ENCODE measurements at places on chromosomes 13 and 19.
A peak's percentile ranks its signal among the peaks of the same experiment; 100 is the strongest.

GRCh38 chr19:28492201-28492600 is 720.8 kb downstream of the UQCRFS1 start:
- DNase-seq = no peak

- no peak for DNase-seq
These were observed 54.4 kb upstream of the RGCC start for GRCh38 chr13:41402691-41403511.

DNA sequence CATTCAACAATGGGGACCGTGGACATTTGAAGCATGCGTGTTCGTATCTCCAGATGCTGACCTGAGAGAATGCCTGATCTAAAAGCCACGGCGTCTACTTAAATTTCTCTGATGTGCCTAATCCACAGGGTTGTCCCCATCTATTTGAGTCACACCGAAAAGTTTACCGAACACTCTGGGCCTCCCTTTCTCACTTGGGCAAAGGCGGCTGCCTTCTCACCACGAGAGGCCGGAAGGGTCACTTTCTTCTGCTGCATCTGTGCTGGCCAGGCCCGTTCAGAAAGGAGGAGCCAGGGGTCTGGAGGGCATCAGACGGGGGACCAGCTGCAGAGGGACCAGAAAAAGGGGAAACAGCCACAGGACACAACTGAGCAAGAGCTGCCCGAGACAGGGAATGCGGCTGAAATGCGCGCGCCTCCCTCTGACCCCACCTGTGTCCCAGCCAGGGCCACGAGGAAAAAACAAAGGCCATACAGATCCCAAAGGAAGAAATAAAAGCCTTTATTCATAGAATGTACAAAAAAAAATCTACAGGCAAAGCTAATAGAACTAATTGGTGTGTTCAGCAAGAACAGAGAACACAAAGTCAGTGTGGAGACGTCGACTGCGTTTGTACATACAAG is 71.3 kb upstream of the C13orf46 start:
- no peak for DNase-seq

DNA sequence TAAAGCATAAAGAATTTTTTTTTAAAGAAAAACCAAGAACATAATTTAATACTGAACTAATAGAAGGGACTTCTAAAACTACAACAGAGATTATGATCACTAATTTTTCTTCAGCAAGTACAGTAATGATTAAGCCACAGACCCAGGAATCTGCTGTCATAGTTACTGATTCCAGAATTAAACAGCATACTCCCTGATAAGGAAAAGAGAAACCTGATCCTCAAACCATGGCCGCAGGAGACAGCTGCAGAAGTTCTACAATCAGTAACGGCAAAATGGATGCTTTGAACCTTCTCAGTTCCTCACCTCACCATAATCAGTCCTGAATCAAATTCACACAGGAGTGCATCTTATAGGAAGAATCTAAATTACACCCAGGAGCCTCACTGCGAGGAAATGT is 939.0 kb upstream of the SLITRK1 start:
- no peak for DNase-seq

DNA sequence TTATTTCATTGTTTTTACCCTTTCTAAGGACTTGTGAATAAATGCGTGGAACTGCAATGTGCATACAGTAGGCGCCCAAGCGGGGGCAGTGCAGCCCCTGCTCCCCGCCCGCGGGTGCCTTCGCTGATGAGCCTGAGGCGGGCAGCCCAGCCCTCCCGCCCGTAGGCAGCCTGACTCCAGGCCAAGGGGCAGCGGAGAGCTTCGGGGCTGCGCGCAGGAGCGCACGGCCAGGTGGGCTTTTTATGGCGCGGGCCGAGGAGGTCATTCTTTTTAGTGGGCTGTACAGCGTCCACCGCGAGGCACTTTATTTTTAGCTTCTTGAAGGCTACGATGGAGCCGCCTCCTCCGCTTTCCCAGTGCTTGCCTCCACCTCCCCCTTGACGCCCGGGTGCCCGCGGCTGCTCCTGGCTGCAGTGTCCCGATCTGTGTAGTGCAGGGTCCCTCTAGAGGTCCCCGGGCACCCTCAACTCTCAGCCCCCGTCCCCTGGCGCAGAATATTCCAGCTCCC is 60.5 kb downstream of the CCNE1 start:
- no peak for DNase-seq

GRCh38 chr13:107778094-107778493 is 437.2 kb downstream of the LIG4 start:
- no peak for DNase-seq

- DNase-seq = no peak
These were observed 1.1 kb downstream of the FKBP8 start for GRCh38 chr19:18541992-18542940.

- DNase-seq = no peak
These were observed 835.6 kb upstream of the MIR17HG start for GRCh38 chr13:90511903-90512302.

DNA sequence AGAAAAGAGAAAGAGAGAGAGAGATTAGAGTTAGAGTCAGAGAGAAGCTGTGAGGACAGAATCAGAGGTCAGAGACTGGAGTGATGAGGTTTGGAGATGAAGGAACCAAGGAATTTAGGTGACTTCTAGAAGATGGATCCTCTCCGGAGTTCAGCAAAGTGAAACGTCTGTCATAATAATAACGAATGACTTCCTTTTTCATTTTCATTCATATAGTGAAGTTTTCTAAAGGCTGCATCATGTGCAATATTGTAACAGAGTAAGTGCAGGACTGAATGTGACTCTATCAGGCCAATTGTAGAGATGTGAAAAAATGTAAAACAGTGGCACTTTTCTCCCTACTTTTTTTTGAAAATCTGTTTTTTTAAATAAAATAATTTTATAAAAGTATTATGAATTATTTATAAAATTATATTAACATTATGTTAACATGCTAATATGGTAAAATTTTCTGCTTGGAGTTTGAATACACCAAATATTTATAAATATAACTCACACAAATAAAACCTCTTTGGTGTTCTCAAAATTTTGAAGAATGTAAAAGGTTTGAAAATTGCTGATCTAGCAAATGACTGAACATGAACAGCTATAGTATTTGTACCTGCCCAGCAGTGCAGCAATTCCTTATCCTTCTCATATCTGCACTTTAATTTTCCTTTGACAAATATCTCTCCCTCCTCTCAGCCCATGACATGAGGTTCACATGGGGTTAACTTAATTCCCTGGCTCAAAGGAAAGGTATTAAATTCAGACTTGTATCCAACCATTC is 4.2 kb upstream of the TNFSF11 start:
- no peak for DNase-seq

- DNase-seq = no peak
These were observed 20.8 kb downstream of the ZC3H13 start for GRCh38 chr13:46031581-46032263.

GRCh38 chr19:17943274-17944221 is 10.7 kb downstream of the CCDC124 start:
- DNase-seq = no peak

DNA sequence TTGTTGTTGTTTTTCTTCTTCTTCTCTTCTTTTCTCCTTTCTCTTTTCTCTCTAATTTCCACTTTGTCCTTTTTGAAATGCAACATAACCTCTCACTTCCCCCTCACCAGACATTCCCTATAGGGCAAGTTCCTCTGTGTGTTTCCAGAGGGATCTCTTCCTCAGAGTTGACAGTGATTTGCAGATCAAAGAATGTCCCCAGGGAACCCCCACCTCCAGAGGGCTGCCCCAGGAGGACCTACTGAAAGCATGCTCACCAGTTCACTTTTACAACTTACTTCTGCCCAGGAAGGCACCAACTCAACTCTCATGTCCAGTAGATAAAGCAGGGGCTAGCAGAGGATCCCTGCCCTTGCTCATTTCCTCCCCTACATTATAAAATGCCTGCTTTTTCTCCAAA is 1648.0 kb downstream of the PCDH9 start:
- DNase-seq = no peak

DNA sequence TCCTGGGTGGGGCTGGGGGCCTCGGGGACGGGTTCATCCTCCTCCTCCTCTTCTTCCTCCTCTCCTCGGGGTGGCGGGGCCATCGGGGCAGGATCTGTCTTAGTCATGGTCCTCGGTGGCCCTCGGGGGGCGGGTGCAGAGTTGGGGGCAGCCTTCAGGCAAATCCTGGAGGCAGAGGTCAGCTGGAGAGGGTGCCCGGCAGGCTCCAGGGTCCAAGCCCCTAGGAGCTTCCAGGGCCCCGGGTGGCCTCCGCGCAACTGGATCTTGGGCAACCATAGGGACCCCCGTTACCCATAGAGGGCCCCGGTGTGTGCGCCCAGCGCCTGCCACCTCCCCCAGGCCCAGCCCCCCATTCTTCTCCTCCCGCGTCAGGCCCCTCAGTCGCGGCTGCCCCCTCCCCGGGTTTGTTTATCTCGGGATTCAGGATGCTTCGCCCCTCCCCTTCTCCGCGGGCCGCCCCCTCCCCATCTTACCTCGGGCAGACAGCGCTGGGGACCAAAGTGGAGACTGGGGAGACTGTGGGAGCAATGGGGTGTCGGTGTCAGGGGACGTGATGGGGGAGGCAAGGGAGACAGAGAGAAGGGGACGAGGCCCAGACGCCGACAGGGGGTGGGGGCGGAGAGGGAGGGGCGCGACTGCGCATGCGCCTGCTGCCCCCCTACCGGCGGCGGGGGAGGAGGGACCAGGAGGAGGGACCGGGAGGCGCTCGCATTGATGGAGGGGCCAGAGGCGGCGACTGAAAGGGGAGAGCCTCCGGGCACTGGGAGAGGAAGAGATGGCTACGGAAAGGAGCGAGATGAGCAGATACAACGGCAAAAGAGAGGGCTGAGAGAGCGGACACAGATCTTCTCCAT is at the start of gene CLIP3:
Gene CLIP3, minus strand, starts transcription at position 623 of the 854 bp plus-strand sequence. Its CDS starts 516 bp downstream, at position 107.
- DNase-seq = no peak

- peak; percentile 35 for DNase-seq
These were observed 9.5 kb downstream of the B3GLCT start for GRCh38 chr13:31209172-31209840.

DNA sequence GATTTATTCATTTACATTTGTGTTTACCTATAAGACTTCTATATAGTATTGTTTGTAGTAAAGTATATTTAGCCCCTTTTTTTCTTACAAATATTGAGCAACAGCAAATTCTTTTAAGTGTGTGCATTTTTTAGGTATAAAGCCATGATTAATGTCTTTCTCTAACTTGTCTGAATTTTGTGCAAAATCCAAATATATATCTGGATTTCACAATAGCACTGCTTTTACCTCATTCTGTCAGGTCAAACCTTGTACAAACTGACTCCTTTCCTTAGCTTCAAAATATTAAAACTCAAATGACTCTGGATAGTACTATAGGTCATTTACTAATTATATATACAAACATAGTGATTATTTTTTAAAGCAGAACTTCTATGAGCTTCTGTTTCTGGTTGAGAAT is 563.0 kb upstream of the SPRY2 start:
- no peak for DNase-seq

DNA sequence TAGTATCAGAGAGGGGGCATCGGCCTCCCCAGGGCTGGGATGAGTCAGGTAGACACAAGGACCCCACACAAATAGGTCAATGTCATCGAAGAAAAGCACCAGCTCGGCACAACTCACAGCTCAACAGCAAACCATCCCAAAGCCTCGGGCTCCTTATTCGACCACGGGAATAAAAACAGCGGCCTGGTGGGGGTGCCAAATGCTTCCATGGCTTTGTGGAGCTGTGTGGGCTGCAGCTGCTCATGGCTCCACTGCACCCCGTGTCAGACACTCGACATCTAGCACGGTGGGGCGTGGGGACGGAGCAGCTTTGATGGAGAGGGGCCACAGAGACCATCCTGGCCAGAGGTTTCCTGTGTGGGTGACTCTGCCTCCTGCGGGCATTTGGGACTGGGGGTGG is 212.5 kb upstream of the SOX1 start:
- DNase-seq = no peak

GRCh38 chr13:111219950-111220349 is 100.5 kb upstream of the TEX29 start:
- DNase-seq = no peak

- DNase-seq = no peak
These were observed 166.6 kb downstream of the NDFIP2 start for GRCh38 chr13:79647533-79647932.

DNA sequence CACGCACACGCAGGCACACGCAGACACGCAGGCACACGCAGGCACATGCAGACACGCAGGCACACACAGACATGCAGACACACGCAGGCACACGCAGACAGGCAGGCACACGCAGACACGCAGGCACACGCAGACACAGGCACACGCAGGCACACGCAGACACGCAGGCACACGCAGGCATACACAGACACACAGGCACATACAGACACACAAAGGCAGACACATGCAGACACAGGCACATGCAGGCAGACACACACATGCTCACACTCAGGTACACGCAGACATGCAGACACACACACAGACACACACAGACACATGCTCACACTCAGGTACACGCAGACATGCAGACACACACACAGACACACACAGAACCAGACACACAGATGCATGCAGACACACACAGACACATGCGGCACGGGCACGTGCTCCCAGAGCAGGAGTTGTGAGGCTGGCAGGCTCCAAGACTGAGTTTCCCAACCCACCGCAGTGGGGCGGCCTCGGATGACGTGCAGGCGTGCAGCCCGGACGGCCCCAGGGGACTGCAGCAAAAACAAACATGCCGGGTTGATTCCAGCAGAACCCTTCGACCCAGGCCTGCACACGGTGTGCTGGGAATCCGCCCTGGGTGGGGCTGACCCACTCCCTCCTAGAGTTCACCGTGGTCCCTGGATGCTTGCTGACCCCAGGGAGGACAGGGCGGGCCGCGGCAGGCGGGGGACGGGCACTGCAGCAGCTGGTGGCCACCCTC is 100.0 kb downstream of the GADD45B start:
- DNase-seq = peak; percentile 88

- DNase-seq = no peak
These were observed 1.6 kb upstream of the TTC9B start for GRCh38 chr19:40219721-40220276.

GRCh38 chr19:17647071-17648020 is 40.8 kb downstream of the UNC13A start:
- no peak for DNase-seq

DNA sequence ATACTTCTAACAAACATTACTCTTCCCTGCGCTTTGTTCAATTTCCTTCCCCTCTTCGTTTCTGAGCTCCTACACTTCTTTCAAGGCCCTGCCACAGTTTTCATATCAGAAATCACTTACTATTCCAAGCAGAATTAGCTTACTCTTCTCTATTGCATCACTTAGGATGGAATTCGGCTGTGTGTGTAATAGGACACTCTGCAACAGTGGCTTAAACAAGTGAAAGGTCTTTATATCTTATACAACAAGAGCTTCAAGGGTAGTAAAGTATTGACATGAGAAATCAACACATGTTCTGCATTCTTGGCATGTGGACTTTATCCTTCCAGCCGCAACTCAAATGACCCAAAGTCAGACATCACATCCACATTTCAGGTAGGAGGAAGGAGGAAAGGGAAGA is 279.6 kb downstream of the PCDH20 start:
- DNase-seq = no peak

GRCh38 chr19:10835089-10835753 is 791 bp downstream of the TMED1 start:
- peak; percentile 96 for DNase-seq

- no peak for DNase-seq
These were observed 57.4 kb upstream of the UBE2L5 start for GRCh38 chr13:30364876-30365275.

GRCh38 chr13:52394586-52394985 is 11.4 kb downstream of the THSD1 start:
- DNase-seq = no peak

Measured in smooth muscle cell of the brain vasculature (primary cell).